ENCODE measurements at places on chromosomes 12 and 14.

DNA sequence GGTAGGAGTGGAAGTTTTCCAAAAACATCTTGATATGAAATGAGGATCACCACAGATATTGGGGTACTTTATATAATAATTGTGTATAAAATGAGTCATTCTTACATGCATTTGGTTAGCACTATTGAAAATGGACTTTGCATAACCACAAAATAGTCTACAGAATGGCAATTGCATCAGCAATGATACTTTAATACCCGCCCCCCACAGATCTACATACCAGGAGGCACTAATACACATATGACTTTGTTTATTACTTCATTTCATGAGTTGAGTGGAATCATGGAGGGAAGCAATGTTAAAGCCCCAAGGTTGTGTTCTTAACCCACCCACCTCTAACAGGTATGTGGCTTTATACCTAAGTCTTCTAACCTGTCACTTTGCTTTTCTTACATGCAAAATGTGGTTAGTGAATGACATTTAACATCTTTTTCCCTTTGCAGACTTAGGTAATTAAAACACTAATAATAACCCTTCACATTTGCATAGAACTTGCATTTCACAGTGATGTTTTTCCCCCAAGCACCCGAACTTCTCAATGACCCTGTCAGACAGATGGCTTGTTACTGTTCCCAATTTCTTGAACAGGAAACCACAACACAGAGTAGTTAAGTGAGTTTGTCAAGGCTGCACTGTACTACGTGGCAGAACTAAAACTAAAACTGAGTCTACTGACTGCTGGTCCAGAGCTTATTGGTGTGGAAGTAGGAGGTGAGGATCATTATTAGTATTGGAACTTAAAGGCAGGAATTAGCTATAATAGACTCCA lies 101.9 kb downstream of the NPAS3 start:
- no peaks in the 10 kb centered on the region for H3K4me1 ChIP-seq
- no peaks in the 10 kb centered on the region for H3K27me3 ChIP-seq
- peaks cover 8% of the 10 kb centered on the region for H3K36me3 ChIP-seq
- no peak overlapping the region for H3K4me3 ChIP-seq
- no peak overlapping the region for H3K27ac ChIP-seq

GRCh38 chr14:103925316-103925715 lies 2.9 kb upstream of the TDRD9 start:
- H3K27ac ChIP-seq = no peak overlapping the region
- H3K36me3 ChIP-seq = no peaks in the 10 kb centered on the region
- no peak overlapping the region for H3K4me3 ChIP-seq
- DNase-seq = no peak
- H3K27me3 ChIP-seq = no peaks in the 10 kb centered on the region

GRCh38 chr12:112664569-112664968 lies 127.0 kb upstream of the RPH3A start:
- no peaks in the 10 kb centered on the region for H3K36me3 ChIP-seq
- H3K27ac ChIP-seq = no peak overlapping the region
- H3K4me1 ChIP-seq = no peaks in the 10 kb centered on the region
- peak; percentile 30 for DNase-seq
- peaks cover 14% of the 10 kb centered on the region for H3K27me3 ChIP-seq

- H3K4me1 ChIP-seq = peaks cover 7% of the 10 kb centered on the region
- H3K4me3 ChIP-seq = no peak overlapping the region
- H3K27me3 ChIP-seq = no peaks in the 10 kb centered on the region
- no peaks in the 10 kb centered on the region for H3K36me3 ChIP-seq
- H3K27ac ChIP-seq = no peak overlapping the region
Measured at GRCh38 chr12:109827566-109828550, 5.3 kb downstream of the TRPV4 start.

DNA sequence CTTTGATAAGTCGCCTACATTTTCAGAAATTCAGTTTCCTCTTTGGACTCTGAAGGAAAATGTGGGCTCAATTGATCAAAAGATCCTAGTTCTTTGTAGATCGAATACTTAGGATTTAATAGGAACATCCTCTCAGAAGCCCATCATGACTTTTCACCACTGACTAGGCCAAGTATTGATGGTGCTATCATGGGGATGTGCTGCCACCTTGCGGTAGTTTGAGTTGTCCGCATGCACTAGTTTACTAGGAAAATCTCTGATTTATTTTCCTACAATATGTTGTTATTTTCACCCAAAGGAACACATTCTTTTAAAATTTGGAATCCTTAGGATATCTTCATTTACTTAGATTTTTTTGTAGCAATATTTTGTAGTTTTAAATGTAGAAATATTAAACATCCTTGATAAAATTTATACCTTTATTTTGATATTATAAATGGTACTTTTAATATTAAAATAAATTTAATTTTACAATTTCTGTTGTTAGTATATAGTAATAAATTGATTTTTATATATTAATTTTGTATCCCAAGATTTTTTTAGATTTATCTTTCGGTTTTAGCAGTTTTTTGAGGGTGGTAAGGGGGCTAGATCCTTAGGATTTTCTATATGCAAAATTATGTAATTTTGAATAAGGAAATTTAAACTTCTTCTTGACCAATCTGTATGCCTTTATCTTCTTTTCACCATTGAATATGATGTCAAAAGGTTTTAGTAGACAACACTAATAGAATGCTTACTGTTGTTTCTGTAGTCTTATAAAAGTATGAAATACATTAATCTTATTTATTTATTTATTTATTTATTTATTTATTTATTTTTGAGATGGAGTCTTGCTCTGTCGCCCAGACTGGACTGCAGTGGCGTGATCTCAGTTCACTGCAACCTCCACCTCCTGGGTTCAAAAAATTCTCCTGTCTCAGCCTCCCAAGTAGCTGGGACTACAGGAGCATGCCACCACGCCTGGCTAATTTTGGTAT lies 52.9 kb upstream of the OR9K2 start:
- H3K27me3 ChIP-seq = peaks cover 28% of the 10 kb centered on the region
- DNase-seq = peak; percentile 81
- H3K4me3 ChIP-seq = no peak overlapping the region
- no peaks in the 10 kb centered on the region for H3K4me1 ChIP-seq
- H3K36me3 ChIP-seq = no peaks in the 10 kb centered on the region

DNA sequence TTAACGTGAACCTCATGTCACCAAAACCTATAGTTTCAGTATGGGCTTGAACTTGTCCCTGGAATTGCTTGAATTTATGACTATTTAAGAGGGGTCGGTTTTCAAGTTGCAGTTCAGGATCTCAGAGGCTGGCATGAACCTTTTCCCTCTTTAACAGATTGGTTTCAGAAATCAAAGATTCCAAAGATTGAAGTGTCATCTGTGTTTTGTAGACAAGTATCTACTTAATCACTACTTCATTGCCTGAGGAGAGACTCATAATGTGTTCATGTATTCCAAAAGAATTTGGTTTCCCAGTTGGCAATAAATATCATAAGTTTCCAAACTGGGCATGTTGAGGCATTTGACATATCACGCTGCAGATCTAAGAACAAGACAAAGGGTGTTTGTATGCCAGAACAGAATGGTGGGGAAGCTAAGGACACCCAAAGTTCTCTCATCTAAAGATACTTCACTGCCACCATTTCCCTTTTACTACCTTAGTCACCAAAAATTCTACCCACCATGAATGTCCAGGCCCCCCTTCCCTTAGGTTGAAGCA lies 199.5 kb downstream of the NUAK1 start:
- no peak overlapping the region for H3K4me3 ChIP-seq
- DNase-seq = no peak
- no peaks in the 10 kb centered on the region for H3K36me3 ChIP-seq
- no peak overlapping the region for H3K27ac ChIP-seq
- H3K4me1 ChIP-seq = peaks cover 15% of the 10 kb centered on the region

DNA sequence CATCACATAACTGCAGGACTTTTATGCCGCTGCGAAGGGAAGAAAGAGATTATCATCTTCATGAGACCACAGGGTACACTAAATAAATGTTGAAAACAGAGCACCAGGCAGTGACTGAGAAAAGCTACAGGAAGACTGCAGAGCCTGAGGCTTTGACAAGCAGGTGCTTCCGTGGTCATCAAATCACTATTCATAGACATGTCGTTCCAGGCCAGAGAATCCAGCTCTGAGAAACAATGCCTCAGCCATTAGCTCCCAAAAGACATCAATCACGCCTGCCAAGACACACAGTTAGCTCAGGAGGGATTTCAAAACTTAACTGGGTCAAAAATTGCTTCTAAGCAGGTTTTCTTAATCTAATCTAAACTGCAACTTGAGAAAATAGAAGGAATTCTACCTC lies 47.2 kb upstream of the GARIN6 start:
- H3K36me3 ChIP-seq = no peaks in the 10 kb centered on the region
- no peak overlapping the region for H3K27ac ChIP-seq
- H3K27me3 ChIP-seq = no peaks in the 10 kb centered on the region
- H3K4me3 ChIP-seq = no peak overlapping the region
- DNase-seq = no peak
- no peaks in the 10 kb centered on the region for H3K4me1 ChIP-seq

- peak overlapping the region; percentile 51 for H3K4me3 ChIP-seq
- H3K4me1 ChIP-seq = peaks cover 24% of the 10 kb centered on the region
Measured at GRCh38 chr14:102437997-102438915, 71.3 kb downstream of the ANKRD9 start.

DNA sequence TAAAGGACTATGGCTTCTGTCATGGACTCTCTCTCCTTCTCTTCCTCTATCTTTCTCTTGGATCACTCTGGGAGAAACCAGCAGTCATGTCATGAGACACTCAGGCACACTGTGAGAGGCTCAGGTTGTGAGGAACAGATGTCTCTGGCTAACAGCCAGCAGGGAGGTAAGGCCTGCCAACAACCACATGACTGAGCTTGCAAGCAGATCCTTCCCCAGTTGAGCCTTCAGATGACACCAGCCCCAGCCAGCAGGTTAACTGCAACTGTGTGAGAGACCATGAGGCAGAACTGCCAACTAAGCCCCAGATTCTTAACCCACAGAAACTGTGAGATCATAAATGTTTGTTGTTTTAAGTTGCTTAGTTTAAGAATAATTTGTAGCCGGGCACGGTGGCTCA lies 90.6 kb downstream of the VCPKMT start:
- 0 out of 2 replicates have a peak overlapping the region, but pooled peaks have one; percentile 5 for H3K27ac ChIP-seq
- peaks cover 5% of the 10 kb centered on the region for H3K36me3 ChIP-seq
- H3K27me3 ChIP-seq = no peaks in the 10 kb centered on the region
- peaks cover 27% of the 10 kb centered on the region for H3K4me1 ChIP-seq
